Eye (tissue), 1 donor: ENCODE measurements at places on chromosomes 7 and 10.
A peak's percentile ranks its signal among the peaks of the same experiment; 100 is the strongest.

GRCh38 chr7:87648316-87648715 is 20.1 kb downstream of the RUNDC3B start:
- no peak for DNase-seq

GRCh38 chr7:18064242-18064838 is 36.7 kb upstream of the PRPS1L1 start:
- no peak for DNase-seq

DNA sequence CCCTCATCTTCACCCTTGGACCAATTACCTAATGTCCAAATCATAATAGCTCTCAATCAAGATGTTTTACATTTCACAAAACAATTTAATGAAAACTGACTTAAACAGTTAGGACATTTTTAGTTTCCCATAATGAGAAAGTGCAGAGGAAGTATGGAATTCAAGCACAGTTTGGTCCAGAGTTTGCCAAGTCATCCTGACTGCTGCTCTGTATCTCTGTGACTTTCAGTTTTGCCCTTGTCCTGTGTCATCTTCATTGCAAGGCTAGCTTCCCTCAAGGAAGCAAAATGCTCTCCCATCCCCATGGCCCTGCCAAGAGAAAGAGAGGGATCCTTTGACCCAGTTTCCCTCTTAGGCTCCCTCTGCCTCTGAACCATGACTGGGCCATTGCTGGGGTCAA is 7.9 kb upstream of the PLEKHS1 start:
- no peak for DNase-seq

DNA sequence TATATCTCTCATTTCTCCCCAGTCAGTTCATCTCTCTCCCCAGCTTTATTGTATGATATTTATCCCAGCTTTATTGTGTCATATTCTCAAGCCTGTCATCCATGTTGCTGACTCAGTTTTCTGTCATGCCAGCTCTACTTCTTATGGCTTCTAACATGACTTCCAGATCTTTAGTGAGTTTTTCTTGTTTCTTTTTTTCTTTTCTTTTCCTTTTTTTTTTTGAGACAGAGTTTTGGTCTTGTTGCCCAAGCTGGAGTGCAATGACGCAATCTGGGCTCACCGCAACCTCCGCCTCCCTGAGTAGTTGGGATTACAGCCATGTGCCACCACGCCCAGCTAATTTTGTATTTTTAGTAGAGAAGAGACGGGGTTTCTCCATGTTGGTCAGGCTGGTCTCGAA is 28.7 kb upstream of the CALU start:
- no peak for DNase-seq

GRCh38 chr7:99579956-99580777 is 17.9 kb upstream of the TMEM225B start:
- DNase-seq = peak; percentile 93

DNA sequence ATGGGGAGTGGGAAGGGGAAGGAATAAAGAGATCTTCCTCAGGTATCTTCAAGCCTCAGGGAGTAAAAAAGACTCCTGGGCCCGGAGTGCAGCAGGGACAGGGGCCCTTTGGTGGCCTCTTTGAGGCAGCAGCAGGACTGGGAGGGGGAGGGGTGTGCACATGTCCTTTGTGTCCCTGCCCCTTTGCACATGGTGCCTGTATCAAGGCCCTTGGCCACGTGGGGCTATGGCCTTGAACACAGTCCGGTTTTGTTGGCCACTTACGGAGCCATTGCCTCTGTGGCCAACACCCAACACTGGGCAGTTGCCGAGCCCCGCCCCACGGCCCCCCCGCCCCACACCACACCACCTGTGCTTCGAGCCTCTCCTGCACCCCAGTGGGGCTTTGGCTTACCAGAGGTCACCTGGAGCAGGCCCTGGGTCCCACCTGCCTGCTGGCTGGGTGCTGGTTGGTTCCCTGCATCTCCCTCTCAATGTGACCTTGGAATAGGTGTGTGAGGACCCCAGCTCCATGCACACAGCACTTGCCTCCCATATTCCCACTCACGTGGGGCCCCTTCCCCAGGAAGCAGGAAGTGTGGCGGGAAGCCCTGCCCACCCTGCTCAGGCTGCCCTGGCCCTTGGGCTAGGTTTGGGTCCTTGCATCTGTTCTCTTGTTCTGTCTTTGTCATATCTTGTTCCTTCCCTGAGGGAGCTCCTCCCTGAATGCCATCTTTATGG is 5.4 kb downstream of the SAP25 start:
- no peak for DNase-seq

DNA sequence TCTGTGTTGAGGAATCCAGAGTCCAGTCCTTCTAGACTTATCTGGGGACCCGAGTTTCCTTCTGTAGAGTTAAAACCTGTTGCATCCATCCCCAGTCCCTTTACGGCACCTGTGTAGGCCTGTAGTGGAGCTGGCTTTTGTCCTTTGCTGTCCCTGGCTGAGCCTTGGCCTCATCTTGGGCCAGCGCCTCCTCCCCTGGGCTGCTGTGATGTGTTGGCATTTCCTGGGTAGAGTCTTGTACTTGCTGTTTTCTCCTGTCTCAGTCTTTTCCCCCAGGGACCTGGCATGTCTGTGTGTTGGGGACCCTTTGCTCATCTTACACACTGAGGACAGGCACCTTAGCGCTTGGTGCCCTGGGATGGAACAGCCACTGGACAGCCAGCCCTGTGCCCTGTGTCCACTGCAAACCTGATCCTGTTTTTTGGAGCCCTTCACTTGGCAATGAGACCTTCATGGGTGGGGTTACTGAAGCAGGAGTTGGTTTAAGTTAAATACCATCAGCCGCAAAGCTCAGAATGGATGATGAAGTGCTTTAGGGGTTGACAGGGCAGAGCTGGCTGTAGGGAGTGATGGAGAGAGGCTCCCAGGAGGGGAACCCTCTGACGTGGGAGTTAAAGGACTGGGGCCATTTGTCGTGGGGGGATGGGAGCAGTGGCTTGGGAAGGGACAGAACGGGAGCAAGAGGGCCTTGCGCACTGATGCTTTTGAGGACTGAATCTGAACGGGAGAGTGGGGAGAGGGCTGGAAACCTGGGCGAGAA is 50.9 kb downstream of the CUX1 start:
- DNase-seq = no peak

DNA sequence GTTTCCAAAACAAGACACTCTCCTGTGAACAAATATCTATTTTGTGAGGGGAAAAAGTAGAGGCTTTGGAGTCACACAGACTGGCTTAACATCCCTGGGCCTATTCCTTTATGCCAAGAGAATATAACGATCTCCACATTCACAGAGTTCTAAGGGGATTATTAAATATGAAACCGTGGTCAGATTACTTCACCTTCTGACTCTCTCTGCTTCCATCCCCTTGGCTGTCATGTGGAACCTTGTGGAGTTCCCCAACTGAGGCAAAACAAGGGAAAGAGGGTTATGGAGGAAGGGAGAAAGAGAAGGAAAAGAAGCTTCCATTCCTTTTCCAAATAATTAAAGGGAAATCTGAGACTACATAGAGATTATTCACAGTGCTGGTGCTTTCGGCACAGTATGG is 55.5 kb upstream of the ATP6V0A4 start:
- DNase-seq = no peak

DNA sequence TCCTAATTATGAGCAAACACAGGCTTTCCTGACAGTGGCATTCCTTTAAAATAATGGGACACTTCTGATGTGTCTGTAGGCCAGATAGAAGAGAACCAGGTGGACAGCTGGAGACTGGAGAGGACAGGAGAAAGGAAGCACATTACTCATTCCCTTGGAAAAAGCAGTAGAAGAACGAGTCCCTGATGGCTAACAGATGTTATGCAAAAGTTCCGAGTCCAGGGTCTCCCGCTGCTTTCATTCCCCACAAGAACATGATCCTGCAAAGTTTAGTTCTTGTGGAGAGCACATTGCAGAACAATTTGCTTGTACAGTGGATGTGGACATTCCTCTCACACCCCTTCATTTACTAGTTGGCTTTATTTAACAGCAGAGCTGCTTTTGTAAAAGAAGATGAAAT is 137.6 kb downstream of the GPAM start:
- DNase-seq = peak; percentile 19

- DNase-seq = no peak
These were observed 114.1 kb downstream of the CAMK1D start for GRCh38 chr10:12463459-12463838.

DNA sequence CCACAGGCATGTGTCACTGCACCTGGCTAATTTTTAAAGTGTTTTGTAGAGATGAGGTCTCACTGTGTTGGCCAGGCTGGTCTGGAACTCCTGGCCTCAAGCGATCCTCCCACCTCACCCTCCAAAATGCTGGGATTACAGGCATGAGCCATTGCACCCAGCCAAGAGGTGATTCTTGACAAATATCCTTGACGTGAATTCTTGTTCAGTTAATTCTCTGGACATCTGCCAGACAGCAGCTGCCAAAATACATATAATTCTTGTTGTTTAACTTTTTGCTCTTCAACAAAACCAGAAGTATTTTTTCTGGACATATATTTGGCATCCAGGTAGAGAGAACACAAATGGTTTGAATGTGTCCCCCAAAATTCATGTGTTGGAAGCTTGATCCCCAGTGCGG is 3.2 kb downstream of the ACADSB start:
- no peak for DNase-seq

DNA sequence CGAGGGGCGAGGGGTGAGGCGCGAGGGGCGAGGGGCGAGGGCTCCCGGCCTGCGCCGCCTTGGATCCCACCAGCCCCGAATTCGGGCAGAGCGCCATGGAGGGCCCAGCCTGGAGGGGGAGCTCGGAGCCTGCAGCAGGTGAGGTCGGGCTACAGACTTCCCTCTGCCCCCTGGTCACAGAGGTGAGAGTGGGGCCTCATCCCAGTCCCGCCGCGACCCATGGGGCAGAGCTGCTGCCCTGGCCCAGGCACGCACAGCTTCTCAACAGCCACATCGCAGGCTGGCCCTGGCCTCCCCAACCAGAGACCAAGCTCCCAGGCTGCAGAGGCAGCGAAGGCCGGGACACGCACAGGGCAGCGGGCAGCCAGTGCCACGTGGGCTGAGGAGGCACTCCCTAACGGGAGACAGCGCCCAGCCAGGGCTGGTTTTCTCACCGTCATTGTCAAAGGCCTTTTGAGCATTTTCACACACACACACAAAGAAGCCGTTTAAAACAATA is 191.8 kb downstream of the PTPRN2 start:
- no peak for DNase-seq

DNA sequence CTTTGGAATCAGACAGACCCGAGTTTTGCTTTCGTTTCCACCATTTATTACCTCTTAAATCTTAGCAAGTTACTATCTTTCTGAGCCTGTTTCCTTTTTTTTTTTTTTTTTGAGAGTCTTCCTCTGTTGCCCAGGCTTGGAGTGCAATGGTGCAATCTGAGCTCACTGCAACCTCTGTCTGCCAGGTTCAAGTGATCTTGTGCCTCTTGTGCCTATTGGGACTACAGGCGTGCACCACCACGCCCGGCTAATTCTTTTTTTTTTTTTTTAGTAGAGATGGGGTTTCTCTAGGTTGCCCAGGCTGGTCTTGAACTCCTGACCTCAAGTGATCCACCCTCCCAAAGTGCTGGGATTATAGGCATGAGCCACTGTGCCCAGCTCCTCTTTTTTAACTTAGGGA is 79.5 kb upstream of the LRRC17 start:
- no peak for DNase-seq

DNA sequence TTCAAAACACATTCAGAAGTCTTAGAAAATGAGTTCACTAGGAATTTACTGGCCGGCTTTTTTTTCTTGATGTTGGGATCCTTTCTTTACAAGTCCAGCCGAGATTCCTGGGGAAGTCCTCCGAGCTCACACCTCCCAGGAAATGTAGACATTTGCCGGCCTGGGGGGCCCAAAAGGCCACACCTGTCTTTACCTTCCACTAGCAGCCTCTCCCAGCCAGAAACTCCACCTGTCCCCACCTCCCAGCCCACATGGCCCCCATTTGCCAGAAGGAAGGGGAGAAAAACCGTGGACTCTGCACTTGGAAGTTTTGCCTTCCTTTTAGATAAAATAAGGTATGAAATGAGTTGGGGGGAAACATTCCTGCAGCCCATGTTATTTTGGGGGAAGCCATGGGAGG is 27.6 kb upstream of the EMX2 start:
- no peak for DNase-seq

GRCh38 chr7:5349005-5349380 is 66.2 kb downstream of the SLC29A4 start:
- DNase-seq = no peak

- peak; percentile 82 for DNase-seq
These were observed 1.5 kb downstream of the LZTS2 start for GRCh38 chr10:101000915-101001658.

GRCh38 chr10:46037107-46037825 is 6.8 kb upstream of the NCOA4 start:
- no peak for DNase-seq

DNA sequence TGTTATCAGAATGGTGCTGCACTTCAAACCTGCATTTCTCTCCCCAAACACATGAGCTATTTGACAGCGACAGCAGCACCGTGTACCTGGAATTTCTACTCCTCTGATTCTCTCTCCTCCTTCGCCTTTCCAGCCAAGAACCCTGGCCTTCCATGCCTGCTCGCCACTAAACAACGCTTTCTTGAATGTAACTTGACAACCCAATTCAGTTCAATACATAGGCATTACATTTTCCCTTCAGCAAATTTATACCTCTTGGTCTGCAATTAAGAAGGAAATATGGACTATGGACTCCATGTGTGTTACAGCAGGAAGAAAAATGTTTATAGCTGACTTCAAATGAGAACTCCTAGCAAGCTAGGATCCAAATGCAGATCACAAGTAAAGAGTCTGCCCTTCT is 162.6 kb upstream of the AUTS2 start:
- DNase-seq = no peak

GRCh38 chr7:158245724-158246041 is 341.9 kb downstream of the PTPRN2 start:
- DNase-seq = no peak

GRCh38 chr7:8211725-8212096 is 50.3 kb downstream of the ICA1 start:
- DNase-seq = no peak

GRCh38 chr7:36600869-36601530 is 123.3 kb downstream of the AOAH start:
- DNase-seq = peak; percentile 26

GRCh38 chr10:13708256-13708990 is 121.7 kb downstream of the PRPF18 start:
- DNase-seq = no peak

DNA sequence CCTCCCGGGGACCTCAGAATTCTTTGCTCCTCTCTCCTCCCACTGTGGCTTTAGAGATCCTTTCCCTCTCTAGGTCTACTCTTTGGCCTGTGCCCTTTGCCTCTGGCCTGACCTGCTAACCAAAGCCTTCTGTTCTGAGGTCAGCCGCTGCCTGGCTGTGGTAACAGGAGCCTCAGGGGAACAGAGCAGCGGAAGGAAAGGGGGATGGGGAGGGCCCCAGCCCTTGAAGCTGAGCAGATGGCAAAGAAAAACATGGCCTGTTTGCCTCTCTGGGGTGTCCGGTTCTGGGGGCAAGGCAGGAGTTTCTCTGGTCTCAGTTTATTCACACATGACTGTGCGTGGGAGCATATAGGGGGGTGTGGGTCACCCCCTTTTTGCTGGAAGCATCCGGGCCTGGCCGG is 28.2 kb downstream of the COL26A1 start:
- DNase-seq = peak; percentile 65

GRCh38 chr10:31820778-31821369 is 107.8 kb downstream of the ARHGAP12 start:
- no peak for DNase-seq
